Kidney (tissue), 22 donors: ENCODE measurements at places on chromosomes 11 and 22. TPM values are rescaled to one million over a fixed set of nuclear protein-coding genes. Genes with fewer than 3 reads are reported as not detected.

The FAM181B gene
- polyA plus RNA-seq = 0.97 TPM

The GGTLC3 gene
- 2.0 TPM for polyA plus RNA-seq

The APOA1 gene
- polyA plus RNA-seq = 2.0 TPM

The GNB1L gene
- 4.0 TPM for polyA plus RNA-seq

The CCDC82 gene
- 13.0 TPM for polyA plus RNA-seq

The RAG1 gene
- 1.4 TPM for polyA plus RNA-seq

The OR4A5 gene
- polyA plus RNA-seq = not detected

The TYR gene
- polyA plus RNA-seq = not detected

- peak; percentile 86 for DNase-seq
Observed at GRCh38 chr11:124762105-124762623, at the start of gene ESAM. ESAM (minus strand) TSS chr11:124762290; CDS start chr11:124762154, 136 bp downstream.

- no peak for DNase-seq
Observed at GRCh38 chr11:121611242-121611641, 158.5 kb upstream of the SORL1-AS1 start.

DNA sequence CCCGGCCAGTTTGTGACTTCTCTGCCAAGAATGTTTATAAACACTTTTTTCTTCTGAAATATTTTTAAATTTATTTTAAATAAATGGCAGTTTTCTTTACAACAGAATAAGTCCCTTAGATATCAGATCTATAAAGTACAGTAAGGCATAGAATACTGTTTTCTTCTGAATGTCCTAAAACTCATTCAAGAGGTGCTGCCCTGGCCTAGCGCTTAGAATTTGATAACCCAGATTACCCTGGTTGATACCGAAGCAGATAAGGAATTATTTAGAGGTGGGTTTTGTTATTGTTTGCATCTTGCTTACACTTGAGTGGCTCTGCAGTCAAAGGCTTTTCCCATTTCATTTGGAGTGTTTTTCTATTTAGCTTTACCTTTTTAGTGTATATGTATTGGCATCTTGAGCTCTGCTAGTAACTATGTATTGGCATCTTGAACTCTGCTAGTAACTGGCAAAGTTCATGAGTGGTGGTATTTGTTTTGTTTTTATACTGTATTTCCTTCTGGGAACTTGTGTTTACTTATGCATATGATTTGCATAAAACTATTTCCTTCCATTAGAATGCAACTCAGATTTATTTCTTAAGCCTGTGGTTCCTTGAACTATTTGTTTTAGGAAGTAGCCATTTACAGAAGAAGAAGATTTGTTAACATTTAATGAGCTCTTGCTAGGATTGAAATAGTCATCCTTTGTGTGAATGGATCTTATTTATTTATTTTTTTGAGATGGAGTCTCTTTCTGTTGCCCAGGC is 1.2 kb downstream of the ACAD8 start:
- no peak for DNase-seq

GRCh38 chr11:42249956-42250355 is 790.5 kb upstream of the LRRC4C start:
- no peak for DNase-seq

DNA sequence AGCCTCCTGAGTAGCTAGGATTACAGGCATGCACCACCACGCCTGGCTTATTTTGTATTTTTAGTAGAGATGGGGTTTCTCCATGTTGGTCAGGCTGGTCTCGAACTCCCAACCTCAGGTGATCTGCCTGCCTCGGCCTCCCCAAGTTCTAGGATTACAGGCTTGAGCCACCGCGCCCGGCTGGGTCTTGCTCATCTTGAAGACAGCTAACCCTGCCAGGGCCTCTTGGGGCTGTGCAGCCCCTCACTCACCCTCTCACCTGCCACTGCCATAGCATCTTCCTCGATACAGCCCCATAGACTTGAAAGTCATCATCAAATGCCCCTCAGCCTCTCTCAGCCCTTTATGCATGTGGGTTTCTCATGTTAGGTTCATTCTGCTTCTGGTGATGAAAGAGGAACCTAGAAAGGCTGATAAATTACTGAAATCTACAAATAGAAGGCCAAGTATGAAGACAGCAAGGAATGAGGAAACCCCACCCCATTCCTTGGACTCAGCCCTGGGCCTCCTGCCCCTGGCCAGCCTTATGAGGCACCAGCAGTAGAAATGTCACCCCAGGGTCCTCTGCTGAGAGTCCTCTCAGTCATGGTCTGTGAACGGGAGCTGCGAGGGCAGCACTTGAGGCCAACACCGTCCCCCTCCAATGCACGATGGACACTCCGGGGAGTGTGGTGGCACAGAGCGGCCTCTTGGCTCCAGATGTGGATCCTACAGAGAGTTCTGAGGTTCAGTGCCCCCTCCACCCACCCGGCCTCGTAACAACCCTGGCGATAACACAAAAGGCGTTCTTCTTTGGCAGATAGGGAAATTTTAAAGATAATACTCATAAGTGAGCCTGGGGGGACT is 24.8 kb downstream of the SCGB1A1 start:
- DNase-seq = no peak

GRCh38 chr11:47384498-47384897 is 6.2 kb upstream of the SPI1 start:
- no peak for DNase-seq

DNA sequence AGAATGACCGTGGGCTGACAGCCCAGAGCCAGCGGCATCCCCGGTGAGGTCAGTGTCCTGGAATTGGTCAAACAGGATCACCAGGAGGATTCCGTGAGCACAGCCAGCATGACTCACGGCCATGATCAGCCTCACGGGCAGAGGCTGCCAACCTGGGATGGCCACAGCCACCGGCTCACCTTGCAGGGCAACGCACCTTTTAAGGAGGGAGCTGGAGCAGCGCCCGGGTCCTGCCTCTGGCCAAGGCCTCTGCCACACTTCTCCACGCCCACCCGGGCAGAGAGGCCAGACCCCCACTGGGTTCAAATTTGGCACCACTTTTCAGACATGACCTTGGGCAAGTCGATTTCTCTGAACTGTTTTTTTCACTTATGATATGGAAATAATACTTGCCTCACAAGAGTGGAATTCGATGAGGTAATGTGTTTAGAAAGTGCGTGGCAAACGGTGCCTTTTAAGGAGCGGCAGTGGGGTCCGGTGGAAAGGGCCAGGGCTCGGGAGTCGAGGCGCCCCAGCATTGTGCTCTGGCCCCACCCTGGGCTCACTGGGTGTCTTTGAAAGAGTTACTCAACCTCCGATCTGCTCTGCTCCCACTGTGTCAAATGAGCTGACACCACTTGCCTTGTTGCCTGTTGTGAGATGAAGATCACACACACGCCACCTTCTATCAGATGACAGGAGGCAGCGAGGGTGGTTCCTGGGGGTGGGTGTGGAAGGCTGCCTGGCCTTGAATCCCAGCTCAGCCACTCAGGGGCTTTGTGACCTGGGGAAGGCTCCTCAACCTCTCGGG is 16.0 kb downstream of the TXN2 start:
- DNase-seq = no peak

- DNase-seq = no peak
Observed at GRCh38 chr11:103069367-103069766, 22.6 kb downstream of the DCUN1D5 start.

- no peak for DNase-seq
Observed at GRCh38 chr11:120655589-120655988, 144.0 kb downstream of the GRIK4 start.

GRCh38 chr11:121368364-121369240 is 76.0 kb downstream of the SC5D start:
- DNase-seq = peak; percentile 54

- DNase-seq = no peak
Observed at GRCh38 chr11:47288066-47288465, 18.1 kb downstream of the MADD start.

DNA sequence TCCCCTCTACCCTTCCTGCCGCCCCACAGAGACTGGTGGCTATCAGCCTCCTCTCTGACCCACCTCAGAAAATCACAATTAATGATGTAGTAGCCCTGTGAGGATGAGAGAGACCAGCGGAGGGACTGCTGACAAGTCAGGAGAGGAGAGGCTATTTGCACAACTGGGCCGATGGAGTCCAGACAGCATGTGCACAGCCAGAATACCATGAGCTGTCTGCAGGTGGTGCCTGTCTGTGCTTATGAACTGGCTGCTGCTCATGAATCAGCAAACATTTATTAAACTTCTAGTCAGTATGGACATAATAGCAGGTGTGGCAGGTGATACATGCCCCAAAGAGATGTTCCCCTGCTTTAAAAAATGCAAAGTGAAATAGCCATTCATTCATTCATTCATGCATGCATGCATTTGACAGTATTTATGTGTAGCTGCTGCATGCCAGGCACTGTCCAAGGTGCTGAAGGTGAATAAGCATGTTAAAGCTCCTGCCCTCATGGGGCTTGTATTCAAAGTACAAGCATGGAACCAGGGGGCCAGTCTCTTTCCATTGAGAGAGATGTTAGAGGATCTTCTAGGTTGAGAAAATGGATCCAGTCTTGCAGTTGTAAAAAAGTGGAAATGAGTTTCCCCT is 141.3 kb downstream of the GRIK4 start:
- DNase-seq = no peak

DNA sequence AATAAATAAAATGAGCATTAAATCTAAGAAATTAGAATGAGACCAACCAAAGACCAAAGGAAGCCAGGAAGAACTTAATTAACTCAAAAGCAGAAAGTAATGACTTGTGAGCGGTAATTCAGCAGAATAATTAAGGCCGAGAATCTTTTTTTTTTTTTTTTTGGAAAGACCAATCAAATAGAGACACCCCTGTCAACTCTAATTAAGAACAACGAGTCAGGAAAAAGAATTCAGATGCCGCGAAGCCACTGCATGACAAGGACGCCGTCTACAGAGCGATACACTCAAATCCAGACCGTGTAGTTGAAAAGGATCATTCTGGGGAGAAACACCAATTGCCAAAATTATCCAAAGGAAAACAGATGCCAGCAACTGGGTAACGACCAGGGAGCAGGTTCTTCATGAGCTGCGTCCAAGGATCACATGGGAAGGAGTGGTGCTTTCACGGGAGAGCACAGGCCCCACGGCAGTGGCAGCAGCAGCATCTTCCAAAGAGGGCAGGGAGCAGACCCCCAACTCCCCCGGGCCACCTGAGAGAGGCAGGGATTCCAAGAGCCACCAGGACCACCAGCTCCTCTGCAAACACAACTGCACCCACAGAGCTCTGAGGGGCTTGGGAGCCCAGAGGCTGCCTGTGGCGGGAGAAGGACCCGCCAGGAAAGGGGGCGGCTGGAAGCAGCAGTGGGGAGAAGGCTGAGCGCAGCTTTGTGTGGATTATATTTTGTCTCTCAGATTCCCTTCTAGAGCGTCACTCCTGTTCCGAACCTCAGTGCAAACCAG is 469.8 kb downstream of the BRD1 start:
- peak; percentile 48 for DNase-seq

GRCh38 chr22:30955153-30955552 is 13.4 kb downstream of the MORC2 start:
- DNase-seq = no peak

- DNase-seq = no peak
Observed at GRCh38 chr22:23892130-23892529, 2.1 kb upstream of the MIF start.
